ENCODE measurements at places on chromosomes 5 and 9.

GRCh38 chr9:136571531-136571930 is 25.7 kb upstream of the NOTCH1 start:
- DNase-seq = no peak

GRCh38 chr9:109975574-109976295 is 195.7 kb downstream of the PALM2AKAP2 start:
- DNase-seq = no peak

DNA sequence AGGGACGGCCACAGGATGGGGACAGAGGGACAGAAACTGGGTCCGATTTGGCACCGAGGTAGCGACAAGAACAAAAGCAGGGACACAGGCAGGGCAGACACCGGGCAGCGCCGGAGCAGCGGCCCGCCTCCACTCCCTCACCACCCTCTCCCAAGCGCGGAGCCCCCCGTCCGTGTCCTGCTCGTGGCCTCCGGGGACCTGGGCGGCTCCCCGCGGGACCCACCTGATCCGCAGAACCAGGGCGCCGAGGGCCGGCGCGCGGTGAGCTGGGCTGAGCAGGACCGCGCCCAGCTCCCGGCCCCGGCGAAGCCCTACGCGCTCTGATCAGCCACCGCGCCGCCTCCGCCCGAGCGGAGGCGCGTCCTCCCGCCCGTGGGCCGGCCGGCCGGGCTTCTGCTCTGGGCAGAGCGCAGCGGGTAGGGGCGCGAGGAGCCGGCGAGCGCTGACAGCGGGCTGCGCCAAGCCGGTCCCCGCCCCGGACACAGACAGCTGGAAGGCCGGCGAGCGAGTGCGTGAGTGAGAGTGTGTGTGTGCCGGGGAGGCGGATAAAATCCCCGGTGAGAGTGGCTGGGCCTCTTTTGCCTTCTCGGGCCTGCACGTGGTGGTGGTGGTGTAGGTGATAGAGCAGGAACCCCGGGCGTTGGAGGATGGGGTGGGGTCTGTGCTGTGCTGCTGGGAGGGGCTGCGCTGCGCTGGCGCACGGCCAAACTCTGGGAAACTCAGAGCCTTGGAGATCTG is at the start of gene GGTA1:
TSS of gene GGTA1 (minus strand) at position 418 of the 738 bp plus-strand sequence. CDS start 31,922 bp downstream, outside the sequence.
- no peak for DNase-seq

DNA sequence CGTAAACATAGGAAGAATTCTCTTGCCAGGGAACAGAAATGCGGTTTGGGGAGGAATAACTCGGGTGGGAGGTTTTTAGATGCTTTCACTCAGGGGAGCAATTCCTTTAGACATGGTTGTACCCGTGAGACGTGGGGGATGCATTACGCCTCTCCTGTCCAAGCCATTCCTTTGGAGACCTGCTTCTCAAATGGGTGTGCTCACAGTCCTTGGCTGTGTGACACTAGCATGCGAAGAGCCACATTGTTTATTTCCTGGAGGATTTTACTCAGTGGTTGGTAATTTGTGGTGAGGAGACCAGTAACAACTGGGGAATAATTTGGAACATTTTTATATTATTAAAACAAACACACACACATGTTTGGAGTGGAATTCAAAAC is 18.5 kb downstream of the COL15A1 start:
- no peak for DNase-seq

DNA sequence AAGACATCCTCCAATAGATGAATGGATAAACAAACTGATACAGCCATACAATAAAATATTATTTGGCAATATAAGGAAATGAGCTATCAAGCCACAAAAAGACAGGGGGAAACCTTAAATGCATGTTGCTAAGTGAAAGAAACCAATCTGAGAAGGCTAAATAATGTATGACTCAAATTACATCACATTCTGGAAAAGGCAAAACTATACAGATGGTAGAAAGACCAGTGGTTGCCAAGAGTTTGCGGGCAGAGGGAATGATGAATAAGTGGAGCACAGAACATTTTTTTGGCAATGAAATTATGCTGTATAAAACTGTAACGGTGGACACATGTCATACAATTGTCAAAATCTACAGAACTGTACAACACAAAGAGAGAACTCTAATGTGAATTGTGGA is 63.3 kb downstream of the CSF2 start:
- no peak for DNase-seq

GRCh38 chr9:121658166-121658565 is 6.7 kb downstream of the DAB2IP start:
- DNase-seq = no peak

- DNase-seq = no peak
Observed at GRCh38 chr9:131403493-131403773, 9.5 kb downstream of the PRRC2B start.
